ENCODE measurements at places on chromosomes 1 and 21.

- DNase-seq: peak; percentile 65
Observed at GRCh38 chr1:160993544-160994193, 27.3 kb downstream of the F11R start.

DNA sequence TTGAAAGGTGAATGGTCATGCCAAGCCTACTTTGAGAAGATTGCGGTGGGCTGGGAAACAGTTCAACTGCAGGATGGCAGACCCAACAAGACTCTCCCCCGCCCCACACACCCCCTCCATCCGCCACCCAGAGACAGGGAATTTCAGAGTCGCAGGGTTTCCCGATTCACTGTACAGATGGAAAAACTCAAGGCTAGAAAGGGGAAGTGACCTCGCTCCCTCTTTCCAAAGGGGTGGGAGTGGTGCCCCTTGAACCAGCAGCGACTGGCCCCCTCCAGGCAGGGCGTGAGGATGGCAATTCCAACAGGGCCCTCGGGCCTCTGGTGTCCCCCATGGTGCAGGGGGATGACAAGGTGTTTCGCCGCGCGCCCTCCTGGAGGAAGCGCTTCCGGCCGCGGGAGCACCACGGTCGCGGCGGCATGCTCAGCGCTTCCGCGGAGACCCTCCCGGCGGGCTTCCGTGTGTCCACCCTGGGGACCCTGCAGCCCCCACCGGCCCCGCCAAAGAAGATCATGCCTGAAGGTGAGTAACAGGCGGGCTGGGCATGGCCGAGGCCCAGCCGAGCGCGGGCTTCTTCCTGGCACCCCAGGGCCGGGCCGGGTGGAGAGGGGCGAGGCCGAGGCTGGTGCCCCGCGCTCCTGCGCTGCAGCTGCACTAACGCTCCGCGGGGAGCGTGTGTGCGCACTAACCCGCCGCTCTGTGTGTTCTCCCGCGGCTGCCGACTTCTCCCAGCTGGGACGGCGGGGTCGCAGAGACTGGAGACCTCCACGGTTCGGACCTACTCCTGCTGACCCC is 10.4 kb downstream of the MYOG start:
- DNase-seq: no peak

- DNase-seq: no peak
Observed at GRCh38 chr1:3352299-3352951, 102.0 kb upstream of the ARHGEF16 start.

GRCh38 chr1:13749543-13750341 is 49.8 kb downstream of the PRDM2 start:
- peak; percentile 55 for DNase-seq

GRCh38 chr1:18285538-18285924 is 177.9 kb downstream of the IGSF21 start:
- no peak for DNase-seq

DNA sequence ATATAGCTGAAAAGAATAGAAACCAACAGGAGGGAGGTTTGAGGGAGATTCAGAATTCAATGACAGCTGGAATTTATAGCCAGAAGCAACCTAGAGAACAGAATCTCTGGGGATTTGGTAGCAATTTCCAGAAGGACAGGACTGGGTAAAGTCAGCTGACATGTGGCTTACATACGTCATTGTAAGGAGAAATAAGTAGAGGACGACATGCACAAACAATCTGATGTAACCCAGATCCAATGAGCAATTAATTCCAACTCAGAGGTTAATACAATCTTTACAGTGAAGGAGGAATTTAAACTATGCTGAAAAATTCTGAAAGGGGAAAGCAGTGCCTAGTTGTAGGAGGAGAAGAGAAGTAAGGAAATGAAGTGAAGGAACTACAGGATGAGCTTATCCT is 383.9 kb downstream of the PTBP2 start:
- DNase-seq: no peak

DNA sequence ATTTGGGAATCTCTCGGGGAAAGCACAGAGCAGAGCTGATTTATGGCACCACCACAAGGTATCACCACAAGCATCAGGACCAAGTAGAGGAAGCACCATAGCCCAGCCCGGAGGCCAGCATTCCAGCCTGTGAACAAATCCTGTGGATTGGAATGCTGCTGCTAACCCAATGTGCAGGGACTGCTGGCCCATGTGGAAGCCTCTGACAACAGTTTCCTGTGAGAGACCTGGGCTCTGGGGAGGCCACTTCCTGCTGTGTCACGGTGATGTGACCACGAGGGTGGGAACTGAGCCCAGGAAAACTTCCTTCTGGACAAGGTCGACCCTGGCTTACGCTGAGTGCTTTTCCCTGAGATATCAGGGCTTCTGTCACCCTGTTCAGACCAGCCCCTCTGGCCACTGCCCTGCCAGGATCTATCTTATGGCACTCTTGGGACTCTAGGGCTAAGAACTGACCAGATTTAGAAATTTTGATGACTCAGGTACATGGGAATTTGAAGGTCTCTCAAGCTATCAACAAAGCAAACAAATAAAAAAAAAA is 88.3 kb upstream of the NGF start:
- no peak for DNase-seq

DNA sequence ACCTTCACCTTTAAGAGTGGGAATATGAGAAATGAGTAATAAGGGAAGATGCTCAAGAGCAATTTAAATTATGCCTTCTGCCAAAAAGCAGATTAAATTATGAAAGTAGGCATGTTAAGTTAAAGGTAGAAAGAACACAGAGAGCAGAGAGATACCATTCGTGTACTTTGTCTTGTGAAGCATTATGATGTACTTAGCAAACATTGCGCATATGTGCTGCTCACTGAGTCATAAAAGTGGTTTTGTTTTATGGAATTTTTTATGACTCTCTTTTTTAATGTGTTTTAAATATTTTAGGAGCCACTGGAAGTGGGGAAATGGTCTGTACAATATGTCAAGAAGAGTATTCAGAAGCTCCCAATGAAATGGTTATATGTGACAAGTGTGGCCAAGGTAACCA is 35.3 kb downstream of the MTF2 start:
- no peak for DNase-seq

GRCh38 chr1:102174259-102174863 is 177.6 kb upstream of the OLFM3 start:
- peak; percentile 58 for DNase-seq

DNA sequence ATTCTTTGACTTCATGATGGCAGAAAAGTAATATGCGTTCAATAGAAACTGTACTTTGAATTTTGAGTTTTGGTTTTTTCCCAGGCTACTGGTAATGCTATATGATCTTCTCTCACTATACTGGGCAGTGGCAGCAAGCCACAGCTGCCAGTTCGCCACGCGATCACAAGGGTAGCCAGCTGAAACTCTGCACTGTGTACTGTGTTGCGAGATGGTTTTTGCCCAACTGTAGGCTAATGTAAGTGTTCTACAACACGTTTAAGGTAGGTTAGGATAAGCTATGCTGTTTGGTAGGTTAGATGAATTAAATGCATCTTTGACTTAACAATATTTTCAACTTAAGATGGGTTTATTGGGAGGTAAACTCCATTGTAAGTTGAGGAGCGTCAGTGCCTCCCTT is 123.1 kb downstream of the NRDC start:
- no peak for DNase-seq

GRCh38 chr21:38631676-38632075 is 133.4 kb upstream of the ERG start:
- no peak for DNase-seq

DNA sequence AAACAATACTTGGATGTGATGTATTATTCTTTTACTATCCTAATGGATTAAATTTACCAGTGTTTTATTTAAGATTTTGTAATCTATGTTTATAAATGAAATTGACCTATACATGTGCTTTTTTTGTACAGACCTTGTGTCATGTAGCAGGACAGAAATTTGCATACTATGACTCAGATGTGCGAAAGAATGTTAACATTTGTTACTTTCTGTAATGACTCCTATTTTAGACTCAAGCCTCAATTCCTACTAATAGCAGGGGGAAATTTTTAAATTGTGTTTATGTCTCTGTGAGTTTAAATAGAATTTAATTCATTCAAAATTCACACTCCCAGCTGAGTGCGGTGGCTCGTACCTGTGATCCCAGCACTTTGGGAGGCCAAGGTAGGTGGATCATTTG is 21.8 kb upstream of the RIMKLA start:
- DNase-seq: no peak

DNA sequence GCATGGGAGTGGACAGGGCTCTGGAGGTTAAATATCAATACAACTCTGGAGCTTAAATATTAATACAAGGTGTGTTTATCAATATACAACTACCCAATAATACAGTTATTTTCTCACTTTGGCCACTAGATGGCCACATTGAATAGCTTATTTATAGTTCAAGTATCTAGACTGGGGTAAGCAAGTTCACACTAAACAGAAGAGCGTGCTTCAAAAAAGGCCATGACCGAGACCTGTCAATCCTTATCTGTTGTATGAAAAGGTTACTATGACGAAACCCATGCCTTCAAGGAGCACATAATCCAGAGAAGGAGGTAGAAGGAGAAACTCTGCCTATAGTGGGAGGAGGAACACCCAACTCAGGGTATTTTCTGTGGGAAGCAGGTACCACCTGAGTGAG is 29.1 kb downstream of the CHML start:
- peak; percentile 86 for DNase-seq

- peak; percentile 32 for DNase-seq
Observed at GRCh38 chr1:37509181-37509580, 5.4 kb downstream of the MEAF6 start.

Measured in NCI-H82 (cell line).